ENCODE measurements at places on chromosomes 3 and 15. TPM values are rescaled to one million over a fixed set of nuclear protein-coding genes. Genes with fewer than 3 reads are reported as not detected.

GRCh38 chr3:112759210-112759609, 87.5 kb downstream of the CD200R1L start:
- peaks cover 11% of the 10 kb centered on the region for H3K4me1 ChIP-seq
- H3K27ac ChIP-seq, result no peak overlapping the region
- DNase-seq, result no peak
- H3K4me3 ChIP-seq, result no peak overlapping the region
- no peaks in the 10 kb centered on the region for H3K27me3 ChIP-seq

The CKMT1A gene
- total RNA-seq, result 0.16 TPM

DNA sequence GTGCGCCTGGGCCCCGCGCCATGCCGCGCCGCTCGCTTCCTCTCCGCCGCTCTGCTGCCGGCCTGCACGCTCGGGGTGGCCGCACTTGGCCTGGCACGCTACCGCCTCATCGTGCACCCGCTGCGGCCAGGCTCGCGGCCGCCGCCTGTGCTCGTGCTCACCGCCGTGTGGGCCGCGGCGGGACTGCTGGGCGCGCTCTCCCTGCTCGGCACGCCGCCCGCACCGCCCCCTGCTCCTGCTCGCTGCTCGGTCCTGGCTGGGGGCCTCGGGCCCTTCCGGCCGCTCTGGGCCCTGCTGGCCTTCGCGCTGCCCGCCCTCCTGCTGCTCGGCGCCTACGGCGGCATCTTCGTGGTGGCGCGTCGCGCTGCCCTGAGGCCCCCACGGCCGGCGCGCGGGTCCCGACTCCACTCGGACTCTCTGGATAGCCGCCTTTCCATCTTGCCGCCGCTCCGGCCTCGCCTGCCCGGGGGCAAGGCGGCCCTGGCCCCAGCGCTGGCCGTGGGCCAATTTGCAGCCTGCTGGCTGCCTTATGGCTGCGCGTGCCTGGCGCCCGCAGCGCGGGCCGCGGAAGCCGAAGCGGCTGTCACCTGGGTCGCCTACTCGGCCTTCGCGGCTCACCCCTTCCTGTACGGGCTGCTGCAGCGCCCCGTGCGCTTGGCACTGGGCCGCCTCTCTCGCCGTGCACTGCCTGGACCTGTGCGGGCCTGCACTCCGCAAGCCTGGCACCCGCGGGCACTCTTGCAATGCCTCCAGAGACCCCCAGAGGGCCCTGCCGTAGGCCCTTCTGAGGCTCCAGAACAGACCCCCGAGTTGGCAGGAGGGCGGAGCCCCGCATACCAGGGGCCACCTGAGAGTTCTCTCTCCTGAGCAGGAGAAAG, 951 bp downstream of the GPR62 start:
- peaks cover 36% of the 10 kb centered on the region for H3K27me3 ChIP-seq
- peaks cover 4% of the 10 kb centered on the region for H3K36me3 ChIP-seq
- DNase-seq, result no peak
- no peaks in the 10 kb centered on the region for H3K4me1 ChIP-seq

The SUSD5 gene
- total RNA-seq, result not detected

DNA sequence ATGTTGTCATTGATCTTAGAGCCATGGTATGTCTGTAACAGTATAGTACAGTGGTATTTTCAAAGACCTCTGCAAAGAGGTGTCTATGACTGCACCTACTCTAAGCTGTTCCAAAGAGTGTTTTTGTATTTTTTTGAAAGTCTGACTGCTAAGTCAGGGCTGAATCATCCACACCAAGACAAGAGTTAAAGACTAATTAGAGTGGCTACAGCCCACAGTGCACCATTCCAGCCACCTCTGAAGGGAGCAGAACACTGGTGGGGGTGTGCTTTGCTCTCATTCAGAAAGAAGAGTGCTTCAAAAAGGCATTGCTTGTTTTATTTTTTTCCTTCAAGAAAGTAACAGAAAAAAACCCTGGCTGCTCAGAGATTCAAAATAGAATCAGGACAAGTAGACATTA, 301.4 kb downstream of the GABRG3 start:
- DNase-seq, result no peak
- H3K36me3 ChIP-seq, result no peaks in the 10 kb centered on the region
- no peaks in the 10 kb centered on the region for H3K4me1 ChIP-seq
- no peaks in the 10 kb centered on the region for H3K27me3 ChIP-seq
- no peak overlapping the region for H3K27ac ChIP-seq

The CLK3 gene
- total RNA-seq, result 107 TPM

The ACAN gene
- total RNA-seq, result not detected

DNA sequence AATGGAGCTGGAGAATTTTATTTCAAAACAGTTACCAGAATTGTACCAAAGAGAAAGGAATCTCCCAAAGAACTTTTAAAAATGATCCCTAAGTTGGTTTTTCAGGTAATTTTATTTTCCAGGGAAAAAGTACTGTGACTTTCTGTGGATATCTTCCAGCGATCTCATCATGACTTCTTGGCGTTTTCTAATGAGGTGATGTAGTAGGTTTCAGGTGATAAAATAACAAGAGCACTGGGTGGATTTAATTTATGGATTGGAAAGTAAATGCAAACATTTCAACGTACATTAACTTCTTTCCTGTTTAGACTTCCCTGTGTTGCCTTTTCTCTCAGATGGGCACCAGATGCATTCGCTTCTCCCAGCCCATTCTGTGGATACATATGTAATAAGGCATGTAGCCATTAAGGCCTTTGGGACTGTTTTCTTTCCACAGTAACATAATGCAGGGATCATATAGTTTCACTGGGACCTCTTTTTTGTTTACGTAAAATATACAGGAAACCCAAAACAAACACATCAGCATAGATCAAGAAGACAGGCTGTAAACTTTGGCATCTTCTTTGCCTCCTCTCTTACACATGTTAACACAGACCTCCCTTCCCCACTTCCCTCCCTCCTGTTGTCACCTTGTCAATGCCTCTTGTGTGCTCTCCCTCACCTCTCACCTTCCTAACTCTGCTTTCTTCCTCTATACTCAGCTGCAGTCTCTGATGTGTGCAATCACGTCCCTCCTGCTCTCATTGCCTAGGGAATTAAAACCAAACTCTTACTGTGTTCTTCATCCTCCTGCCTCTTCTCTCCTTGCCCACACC, 13.0 kb downstream of the PHLDB2 start:
- H3K4me1 ChIP-seq, result no peaks in the 10 kb centered on the region
- H3K4me3 ChIP-seq, result no peak overlapping the region
- peaks cover 19% of the 10 kb centered on the region for H3K27me3 ChIP-seq
- DNase-seq, result no peak
- H3K36me3 ChIP-seq, result no peaks in the 10 kb centered on the region

- peaks cover 15% of the 10 kb centered on the region for H3K27me3 ChIP-seq
- no peak overlapping the region for H3K4me3 ChIP-seq
- no peak overlapping the region for H3K27ac ChIP-seq
Measured at GRCh38 chr3:29694783-29695182, 413.9 kb downstream of the RBMS3 start.

The TTC14 gene
- 43.9 TPM for total RNA-seq

DNA sequence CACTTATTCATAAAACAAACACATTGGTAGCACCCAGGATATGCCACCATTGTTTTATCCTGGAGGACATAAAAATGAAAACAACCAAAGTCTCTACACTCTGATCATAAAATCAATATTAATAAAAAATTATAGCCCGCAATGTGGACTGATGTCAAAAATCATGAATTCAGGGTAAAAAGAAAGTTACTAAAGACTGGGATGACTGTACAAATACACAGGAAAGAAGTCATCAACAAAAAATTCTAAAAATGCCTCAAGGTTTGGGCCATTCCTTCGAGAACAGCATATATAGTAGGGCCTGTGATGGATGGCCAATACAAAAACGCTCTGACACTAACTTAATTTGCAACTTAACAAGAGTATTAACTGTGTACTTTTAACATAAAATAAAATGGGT, 76.8 kb downstream of the THBS1 start:
- peaks cover 22% of the 10 kb centered on the region for H3K27me3 ChIP-seq
- no peaks in the 10 kb centered on the region for H3K36me3 ChIP-seq
- no peak overlapping the region for H3K4me3 ChIP-seq
- no peak for DNase-seq
- H3K4me1 ChIP-seq, result no peaks in the 10 kb centered on the region

- H3K4me3 ChIP-seq, result no peak overlapping the region
- no peaks in the 10 kb centered on the region for H3K4me1 ChIP-seq
- no peaks in the 10 kb centered on the region for H3K36me3 ChIP-seq
- no peaks in the 10 kb centered on the region for H3K27me3 ChIP-seq
Measured at GRCh38 chr3:70042641-70043040, 43.1 kb downstream of the SAMMSON start.

- H3K4me1 ChIP-seq, result no peaks in the 10 kb centered on the region
- DNase-seq, result no peak
- H3K4me3 ChIP-seq, result no peak overlapping the region
- no peak overlapping the region for H3K27ac ChIP-seq
- peaks cover 3% of the 10 kb centered on the region for H3K27me3 ChIP-seq
Measured at GRCh38 chr3:140552898-140553297, 125.0 kb upstream of the TRIM42 start.

GRCh38 chr15:80087104-80087503, 27.6 kb downstream of the ZFAND6 start:
- no peak overlapping the region for H3K4me3 ChIP-seq
- no peak overlapping the region for H3K27ac ChIP-seq
- peaks cover 6% of the 10 kb centered on the region for H3K36me3 ChIP-seq
- H3K27me3 ChIP-seq, result no peaks in the 10 kb centered on the region

The CISH gene
- 341 TPM for total RNA-seq

The TLR9 gene
- total RNA-seq, result not detected

GRCh38 chr3:14428087-14429033, 26.0 kb downstream of the SLC6A6 start:
- peak overlapping the region; percentile 46 for H3K27ac ChIP-seq
- no peaks in the 10 kb centered on the region for H3K27me3 ChIP-seq
- H3K36me3 ChIP-seq, result peaks cover 2% of the 10 kb centered on the region
- DNase-seq, result no peak
- no peak overlapping the region for H3K4me3 ChIP-seq

DNA sequence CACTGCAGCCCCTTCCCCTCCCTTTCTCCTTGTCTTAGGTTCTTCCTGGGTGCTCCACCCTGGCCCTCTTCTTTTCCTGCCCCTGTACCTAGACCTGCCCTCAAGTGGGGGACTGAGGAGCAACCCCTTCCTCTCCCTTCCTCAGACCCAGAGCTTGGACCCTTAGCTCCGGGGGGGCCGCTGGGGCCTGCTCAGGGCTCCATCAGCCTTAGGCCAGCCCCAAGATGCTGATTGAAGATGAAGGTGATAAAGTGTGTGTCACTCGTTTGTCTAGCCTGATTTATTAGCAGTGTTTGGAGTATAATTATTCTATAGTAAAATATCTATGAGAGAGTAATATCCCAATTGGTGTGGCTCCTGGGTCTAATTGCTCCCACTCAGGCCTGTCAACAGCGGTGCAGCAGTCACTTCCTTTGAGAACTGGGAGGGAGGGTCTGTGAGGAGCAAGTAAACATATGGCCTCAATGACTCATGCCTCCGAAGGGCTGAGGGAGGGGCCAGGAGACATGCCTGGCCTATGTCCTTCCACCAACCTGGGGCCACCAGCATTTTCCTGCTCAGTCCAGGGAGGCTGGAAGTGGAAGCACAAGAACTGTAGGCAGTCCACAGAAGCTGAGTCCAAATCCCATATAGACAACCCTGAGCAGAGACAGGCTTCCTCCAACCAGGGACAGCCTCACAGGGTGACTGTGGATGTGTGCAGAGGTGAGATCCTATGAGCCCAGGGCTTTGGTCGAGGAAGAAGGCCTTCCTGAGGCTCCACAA, 123.2 kb downstream of the DNAJB8 start:
- H3K4me1 ChIP-seq, result no peaks in the 10 kb centered on the region
- no peak for DNase-seq
- H3K27me3 ChIP-seq, result no peaks in the 10 kb centered on the region
- no peaks in the 10 kb centered on the region for H3K36me3 ChIP-seq
- no peak overlapping the region for H3K4me3 ChIP-seq

The EPHA6 gene
- not detected for total RNA-seq

DNA sequence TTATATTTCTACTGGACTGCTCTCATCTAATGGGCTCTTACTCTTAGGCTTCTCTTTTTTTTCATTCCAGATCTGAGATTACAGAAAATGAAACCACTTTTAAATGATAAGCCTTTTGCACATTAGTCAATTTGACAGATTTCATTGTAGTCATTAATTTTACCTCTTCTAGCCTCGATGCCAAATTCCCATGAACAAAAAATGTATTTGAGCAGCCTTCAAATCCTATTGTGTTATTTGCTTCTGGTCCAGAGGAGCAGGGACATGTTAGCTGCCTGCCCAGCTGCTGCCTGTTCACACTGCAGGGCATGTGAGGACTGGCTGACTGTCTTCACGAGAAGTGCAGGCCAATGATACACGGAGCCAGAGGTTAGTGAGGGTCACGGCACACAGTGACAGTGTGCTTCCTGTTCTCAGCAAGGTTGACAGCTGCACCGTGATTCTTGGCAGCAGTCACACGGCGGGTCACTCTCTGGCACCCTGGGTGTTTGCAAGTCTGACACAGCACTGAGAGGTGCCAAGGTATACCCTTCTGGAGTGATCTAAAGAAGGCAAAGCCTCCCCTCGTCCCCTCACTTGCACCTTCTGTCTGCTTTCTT, 40.8 kb downstream of the KAT2B start:
- peaks cover 35% of the 10 kb centered on the region for H3K36me3 ChIP-seq
- H3K4me1 ChIP-seq, result peaks cover 33% of the 10 kb centered on the region
- no peak for DNase-seq
- no peaks in the 10 kb centered on the region for H3K27me3 ChIP-seq
- H3K27ac ChIP-seq, result no peak overlapping the region
- H3K4me3 ChIP-seq, result no peak overlapping the region

The ARL14 gene
- not detected for total RNA-seq

The RPS27L gene
- 163 TPM for total RNA-seq

The SYNPR gene
- total RNA-seq, result not detected

DNA sequence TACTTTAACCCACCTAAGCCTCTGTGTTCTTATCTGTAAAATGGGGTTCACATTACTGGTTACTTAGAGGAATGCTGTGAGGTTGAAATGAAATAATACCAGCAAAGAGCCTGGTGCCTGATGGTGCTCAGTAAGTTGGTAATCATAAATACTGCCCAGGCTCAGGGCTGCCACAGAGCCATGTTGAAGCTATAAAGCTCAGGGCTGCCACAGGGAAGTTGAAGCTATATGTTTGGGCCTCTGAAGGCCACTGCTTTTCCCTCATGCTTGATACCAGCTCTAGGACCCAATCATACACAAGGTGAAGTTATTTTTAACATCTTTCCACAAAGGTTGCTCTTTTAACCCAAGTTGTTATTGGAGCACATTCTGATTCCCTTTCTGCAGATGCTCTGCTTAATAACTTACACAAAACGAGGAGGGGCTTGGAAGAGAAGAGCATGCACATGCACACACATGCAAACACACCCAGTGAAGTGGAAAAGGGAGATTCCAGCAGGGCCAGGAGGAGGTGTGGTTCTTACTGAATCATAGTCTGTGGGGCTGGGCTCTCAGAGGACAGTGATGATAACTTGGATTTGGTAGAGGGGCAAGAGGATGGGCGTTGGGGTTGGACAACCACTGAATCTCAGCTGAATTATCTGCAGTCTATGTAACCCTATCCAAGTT, 17.4 kb downstream of the PARP14 start:
- peaks cover 64% of the 10 kb centered on the region for H3K36me3 ChIP-seq
- no peak overlapping the region for H3K27ac ChIP-seq
- H3K4me3 ChIP-seq, result no peak overlapping the region
- no peaks in the 10 kb centered on the region for H3K27me3 ChIP-seq

- H3K4me3 ChIP-seq, result no peak overlapping the region
- no peaks in the 10 kb centered on the region for H3K27me3 ChIP-seq
- DNase-seq, result no peak
- no peaks in the 10 kb centered on the region for H3K36me3 ChIP-seq
- no peak overlapping the region for H3K27ac ChIP-seq
Measured at GRCh38 chr3:97138914-97139541, 324.6 kb downstream of the EPHA6 start.

- no peak overlapping the region for H3K27ac ChIP-seq
- no peaks in the 10 kb centered on the region for H3K4me1 ChIP-seq
- peaks cover 16% of the 10 kb centered on the region for H3K27me3 ChIP-seq
- H3K4me3 ChIP-seq, result no peak overlapping the region
- H3K36me3 ChIP-seq, result no peaks in the 10 kb centered on the region
- DNase-seq, result no peak
Measured at GRCh38 chr3:13272831-13273603, 147.1 kb downstream of the NUP210 start.

The ATP13A5 gene
- not detected for total RNA-seq

All from activated T-helper 1 cell treated with anti-CD3 and anti-CD28 coated beads, Interleukin-12 subunit alpha, Interleukin-12 subunit beta, Interleukin-2, Interleukin-4 antibody, amounts not matched to agents 30 ng/mL and 10 ng/mL and 1 ng/mL, durations not matched to agents 14 hours and 24 hours and 36 hours (primary cell).